ENCODE measurements at places on chromosomes 13 and 19.

- DNase-seq = no peak
These were observed 36.8 kb upstream of the ZNF681 start for GRCh38 chr19:23795462-23795861.

DNA sequence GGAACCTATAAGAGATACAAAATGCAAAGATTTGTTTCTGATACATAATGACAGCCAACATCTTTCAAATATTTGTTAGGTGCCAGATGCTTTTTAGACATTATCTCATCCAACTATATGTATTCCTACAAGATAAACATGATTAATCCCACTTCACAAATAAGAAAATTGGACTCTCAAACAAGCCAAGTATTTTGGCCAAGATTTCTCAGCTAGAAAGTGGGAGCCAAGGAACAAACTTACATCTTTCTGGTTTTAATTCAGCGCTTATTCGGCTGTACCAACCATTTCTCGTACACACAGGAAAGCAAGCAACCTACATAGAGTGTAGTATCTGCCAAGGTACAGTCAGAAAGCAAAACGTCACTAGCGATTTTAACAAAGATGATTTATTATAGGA lies 85.7 kb upstream of the SERP2 start:
- DNase-seq = no peak

GRCh38 chr19:45568732-45569131 lies 15.9 kb downstream of the OPA3 start:
- no peak for DNase-seq

DNA sequence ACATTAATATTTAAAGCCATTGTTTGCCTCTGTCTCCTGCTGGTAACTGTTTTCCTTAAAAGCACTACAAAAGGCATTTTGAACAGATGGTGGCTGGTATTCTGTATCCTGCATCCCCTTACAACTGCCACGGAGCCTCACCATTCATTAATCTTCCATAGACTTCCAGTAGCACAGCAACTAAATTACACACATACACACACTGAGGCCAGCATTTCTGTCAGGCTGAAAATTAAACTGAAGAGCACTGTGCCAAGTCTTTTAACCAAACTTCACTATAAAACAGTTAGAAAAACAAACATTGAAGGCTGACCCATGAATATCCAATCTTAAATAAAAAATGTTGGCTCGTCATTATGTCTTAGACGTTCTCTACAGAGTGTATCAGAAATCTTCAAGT lies 697.8 kb downstream of the DACH1 start:
- DNase-seq = no peak

GRCh38 chr13:49046002-49046401 lies 70.3 kb downstream of the FNDC3A start:
- no peak for DNase-seq

DNA sequence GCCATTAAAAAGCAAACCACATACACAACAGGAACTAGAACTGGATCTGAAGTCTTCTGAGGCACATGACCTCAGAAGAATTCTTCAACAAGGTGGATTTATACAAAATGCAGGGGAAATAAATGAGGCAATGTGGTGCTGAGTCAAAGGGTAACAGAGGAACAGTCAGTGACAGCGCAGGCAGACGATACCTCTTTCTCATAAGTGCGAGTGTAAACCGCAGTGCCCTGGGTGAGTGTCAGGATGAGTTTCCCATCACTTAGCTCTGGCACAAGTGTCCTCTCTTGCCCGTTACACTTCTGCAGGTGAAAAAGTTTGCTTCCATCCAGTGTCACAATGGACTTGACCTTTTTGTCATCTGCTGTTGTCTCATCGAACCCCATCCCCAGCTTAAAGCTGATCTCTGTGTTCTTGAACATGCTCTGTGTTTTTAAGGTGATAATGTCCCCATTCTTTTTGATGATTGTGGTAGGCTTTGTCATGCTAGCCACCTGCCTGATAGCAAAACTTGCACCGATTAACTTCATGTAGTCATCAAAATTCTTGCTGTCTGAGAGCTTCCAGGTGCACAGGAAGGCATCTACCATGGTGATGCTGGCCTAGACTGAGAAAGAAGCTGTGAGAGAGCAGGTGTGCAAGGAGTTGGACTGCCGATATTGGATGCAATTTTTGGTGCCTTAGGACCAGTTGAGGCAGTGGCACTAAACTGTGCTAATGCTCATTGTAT lies 97.3 kb downstream of the AKAP11 start:
- no peak for DNase-seq

DNA sequence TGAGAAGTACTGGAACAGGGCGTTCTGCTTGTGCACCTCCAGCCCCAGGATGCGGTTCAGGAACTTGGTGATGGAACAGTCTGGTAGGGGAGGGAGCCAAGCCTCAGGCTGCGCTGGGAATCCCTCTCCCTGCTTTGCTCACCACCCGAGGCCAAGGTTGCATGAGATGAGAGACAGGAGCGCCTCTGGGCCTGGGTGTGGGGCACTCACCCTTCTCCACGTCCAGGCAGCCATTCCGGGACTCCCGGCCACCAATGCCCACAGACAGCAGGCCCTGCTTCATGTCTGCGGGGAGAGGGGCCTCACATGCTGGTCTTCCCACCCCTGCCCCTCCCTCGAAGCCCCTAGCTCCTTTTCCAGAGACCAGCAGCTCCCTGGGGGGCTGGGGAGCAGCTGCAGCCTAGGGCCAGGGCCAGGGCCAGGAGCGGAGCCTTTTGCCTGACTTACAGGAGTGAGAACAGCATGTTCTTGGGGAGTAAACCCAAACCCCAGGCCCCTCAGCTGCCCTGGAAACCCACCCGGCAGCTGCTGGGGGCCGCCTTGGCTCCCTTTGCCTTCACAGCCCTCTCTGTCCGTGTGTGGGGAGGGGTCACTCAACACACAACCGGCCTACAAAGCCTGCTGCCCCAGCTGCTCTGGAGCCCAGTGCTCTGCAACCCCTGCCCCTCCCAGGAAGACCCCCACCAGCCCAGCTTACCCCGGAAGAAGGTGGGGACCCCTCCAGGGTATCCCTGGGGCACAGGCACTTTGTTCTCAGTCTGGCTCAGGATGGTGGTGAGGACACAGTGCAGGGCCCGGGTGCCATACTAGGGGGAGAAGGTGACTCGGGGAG lies 7.2 kb downstream of the GPX4 start:
- DNase-seq = no peak

- no peak for DNase-seq
These were observed 45.8 kb upstream of the GPI start for GRCh38 chr19:34319230-34319585.

- DNase-seq = peak; percentile 59
These were observed 5.1 kb downstream of the BBC3 start for GRCh38 chr19:47225746-47226425.

DNA sequence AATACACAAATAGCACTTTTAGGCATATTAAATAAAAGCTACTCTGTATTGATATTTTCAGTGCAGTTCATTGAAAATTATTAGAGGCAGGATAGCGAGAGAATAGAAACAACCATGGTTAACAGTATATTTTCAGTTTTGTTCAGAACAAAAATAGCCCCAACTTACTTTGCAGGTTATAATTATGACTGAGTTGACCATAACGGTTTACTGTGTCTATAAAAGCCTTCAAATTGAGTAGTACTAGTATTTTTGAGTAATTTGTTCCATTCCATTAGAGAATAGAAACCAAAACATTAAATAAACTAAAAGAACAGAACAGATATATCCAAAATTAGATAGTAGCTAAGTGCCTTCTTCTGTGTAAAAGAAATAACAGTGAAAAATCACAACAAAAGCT lies 1108.4 kb upstream of the PCDH20 start:
- no peak for DNase-seq

DNA sequence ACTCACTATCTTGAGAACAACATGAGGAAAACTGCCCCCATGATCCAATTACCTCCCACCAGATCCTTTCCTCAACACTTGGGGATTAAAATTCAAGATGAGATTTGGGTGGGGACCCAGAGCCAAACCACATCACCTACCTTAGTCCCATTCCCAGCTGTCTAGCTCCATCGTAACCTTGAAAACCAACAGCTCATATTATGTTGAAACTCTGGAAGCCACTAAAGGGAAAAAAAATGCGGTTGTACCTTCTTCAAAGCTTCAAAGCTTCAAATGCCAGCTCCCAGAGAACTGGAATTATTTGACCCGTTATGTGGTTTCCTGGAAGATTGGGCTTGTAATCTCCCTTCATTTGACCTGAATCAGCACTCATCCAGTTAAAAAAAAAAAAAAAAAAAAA lies 223.1 kb upstream of the GPC6 start:
- no peak for DNase-seq

DNA sequence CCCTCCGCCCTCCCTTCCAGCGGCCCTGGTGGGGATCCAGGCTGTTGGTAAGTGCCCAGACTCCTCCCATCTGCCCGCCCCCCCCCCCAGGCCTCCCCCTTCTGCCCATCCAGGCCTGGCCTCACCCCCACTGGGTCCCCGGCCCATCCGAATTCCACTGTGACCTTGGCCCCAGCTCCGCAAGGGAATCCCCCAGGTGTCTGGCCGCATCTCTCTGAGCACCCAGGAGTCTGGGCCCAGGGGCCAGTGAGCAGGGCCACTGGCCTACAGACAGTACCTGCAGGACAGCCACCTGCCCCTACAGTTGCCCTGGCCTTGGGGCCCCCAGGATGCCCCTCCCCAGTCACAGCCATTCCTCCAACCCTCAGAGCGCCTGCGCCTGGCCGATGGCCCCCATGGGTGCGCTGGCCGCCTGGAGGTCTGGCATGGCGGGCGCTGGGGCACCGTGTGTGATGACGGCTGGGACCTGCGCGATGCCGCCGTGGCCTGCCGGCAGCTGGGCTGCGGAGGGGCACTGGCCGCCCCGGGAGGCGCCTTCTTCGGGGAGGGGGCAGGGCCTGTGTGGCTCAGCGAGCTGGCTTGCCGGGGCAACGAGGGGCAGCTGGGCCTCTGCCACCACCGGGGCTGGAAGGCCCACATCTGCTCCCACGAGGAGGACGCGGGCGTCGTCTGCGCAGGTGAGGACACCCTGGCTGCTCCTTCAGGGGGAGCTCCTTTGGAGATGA lies 912 bp downstream of the SSC5D start:
- DNase-seq = no peak

All from DMS79 (cell line).